Activated B cell treated with CpG ODN at 0.5 μM for 24 hours (primary cell): ENCODE measurements at places on chromosomes 16 and 17. TPM values are rescaled to one million over a fixed set of nuclear protein-coding genes. Genes with fewer than 3 reads are reported as not detected.
A peak's percentile ranks its signal among the peaks of the same experiment; 100 is the strongest.

CCL8 gene
- not detected in 2 replicates for total RNA-seq

TBX6 gene
- 2.3 TPM in 2 replicates for total RNA-seq

SOST gene
- not detected in 2 replicates for total RNA-seq

BLMH gene
- 38.0 and 40.3 TPM in 2 replicates for total RNA-seq

MYH2 gene
- not detected in 2 replicates for total RNA-seq

KRT25 gene
- not detected in 2 replicates for total RNA-seq

KIFC3 gene
- 0.27 and 0.29 TPM in 2 replicates for total RNA-seq

GRCh38 chr17:39174920-39175694, 9.1 kb upstream of the ARL5C start:
- H3K4me1 ChIP-seq, result peaks cover 5% of the 10 kb centered on the region
- no peak overlapping the region for H3K27ac ChIP-seq
- peak overlapping the region; percentile 60 for H3K4me3 ChIP-seq
- peak; percentile 55 for DNase-seq

DNA sequence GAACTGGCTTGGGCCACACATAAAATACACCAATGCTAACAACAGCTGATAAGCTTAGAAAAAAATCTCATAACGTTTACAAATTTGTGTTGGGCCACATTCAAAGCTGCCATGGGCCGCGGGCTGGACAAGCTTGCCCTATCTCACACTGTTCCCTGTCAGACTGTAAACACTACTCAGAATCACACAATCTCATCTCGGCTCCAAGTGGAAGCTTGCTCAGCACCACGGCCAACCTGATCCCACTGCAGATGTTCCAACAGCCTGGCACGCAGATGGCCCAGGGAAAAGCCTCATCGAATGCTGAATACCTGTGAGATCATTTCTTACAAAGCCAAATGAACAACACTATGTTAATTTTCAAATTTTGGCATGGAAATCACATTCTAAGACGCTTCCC, 125.8 kb downstream of the ANKRD11 start:
- H3K4me3 ChIP-seq, result no peak overlapping the region
- peaks cover 23% of the 10 kb centered on the region for H3K36me3 ChIP-seq
- no peak for DNase-seq
- no peaks in the 10 kb centered on the region for H3K27me3 ChIP-seq

DNA sequence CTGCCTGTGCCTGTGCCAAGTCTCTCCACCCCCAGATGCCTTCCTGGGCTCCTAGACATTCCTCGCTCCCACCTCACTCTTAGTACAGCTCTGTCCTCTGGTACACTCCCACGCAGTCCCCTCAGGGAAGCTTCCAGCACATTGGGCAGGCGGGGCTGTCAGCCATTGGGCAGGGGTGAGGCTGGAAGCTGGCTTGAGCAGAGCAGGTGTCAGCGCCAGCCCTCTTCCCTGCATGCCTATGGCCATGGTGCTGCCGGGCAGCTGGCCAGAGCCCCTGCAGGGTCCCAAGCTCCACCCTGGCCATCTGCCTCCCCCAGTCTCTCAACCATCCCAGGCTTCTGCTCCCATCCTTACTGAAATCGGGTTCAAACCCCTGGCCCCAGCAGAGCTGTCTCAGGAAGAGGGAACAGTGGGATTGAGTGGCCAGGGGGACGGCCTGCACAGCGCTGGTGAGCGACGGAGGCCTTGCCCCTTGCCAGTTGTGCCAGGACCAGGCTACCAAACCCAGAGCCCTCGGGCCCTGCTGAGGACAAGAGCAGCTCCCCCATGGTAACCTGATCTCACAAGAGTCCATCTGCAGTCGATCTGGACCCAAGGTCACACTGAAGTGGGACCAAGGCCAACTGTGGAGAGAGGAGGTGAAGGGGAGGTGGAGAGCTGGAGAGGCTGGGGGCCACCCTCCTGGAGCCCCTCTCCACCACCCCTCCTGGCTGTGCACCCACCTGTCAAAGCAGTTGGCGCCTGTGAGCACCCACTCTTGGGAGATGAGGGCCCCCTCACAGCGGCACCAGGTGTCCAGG, 2.4 kb upstream of the B9D1 start:
- no peaks in the 10 kb centered on the region for H3K36me3 ChIP-seq
- H3K27ac ChIP-seq, result no peak overlapping the region
- no peak overlapping the region for H3K4me3 ChIP-seq
- H3K27me3 ChIP-seq, result no peaks in the 10 kb centered on the region
- DNase-seq, result no peak

DNA sequence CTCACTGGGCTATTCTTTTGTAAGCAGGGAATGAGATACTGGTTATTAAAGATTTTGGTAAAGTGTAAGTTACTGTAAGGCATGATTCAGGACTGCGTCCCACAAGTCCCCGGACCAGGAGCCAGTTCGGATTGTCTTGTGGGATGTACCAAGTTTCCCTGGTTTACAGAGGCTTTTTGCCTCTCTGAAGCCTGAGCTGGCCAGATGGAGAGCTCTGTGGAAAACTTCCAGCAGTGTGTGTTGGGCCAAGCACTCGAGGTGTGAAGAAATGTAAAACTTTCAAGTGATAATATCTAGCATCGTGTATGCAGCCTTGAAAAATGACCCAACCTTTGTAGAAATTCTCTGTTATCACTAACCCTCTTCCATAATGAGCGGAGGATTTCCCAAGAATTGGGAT, 2.4 kb downstream of the EPN2 start:
- peaks cover 8% of the 10 kb centered on the region for H3K4me1 ChIP-seq
- no peak overlapping the region for H3K27ac ChIP-seq
- H3K27me3 ChIP-seq, result no peaks in the 10 kb centered on the region
- no peak overlapping the region for H3K4me3 ChIP-seq

GRCh38 chr17:60671482-60671881, 6.2 kb upstream of the BCAS3 start:
- no peaks in the 10 kb centered on the region for H3K27me3 ChIP-seq
- no peak overlapping the region for H3K4me3 ChIP-seq
- no peak overlapping the region for H3K27ac ChIP-seq
- H3K36me3 ChIP-seq, result no peaks in the 10 kb centered on the region
- DNase-seq, result no peak
- no peaks in the 10 kb centered on the region for H3K4me1 ChIP-seq

DNA sequence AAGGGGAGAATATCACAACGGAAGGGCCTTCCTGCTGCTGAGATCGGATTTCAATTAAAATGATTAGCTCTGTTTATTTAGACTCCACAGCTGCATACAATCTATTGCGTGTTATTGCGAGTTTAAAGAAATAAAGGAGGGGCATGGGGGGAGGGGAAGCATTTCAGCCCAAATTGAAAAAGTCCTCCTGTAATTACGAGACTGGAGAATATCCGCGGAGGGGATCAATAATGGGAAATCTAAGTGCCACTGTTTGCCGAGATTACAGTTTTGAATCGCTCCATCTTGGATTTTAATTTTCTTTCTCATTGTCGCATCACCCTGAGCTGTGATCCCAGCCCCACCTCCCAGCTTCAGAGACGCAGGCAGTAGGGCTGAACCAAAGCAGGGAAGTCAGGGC, 15.7 kb upstream of the RPL38 start:
- H3K27me3 ChIP-seq, result peaks cover 19% of the 10 kb centered on the region
- H3K4me3 ChIP-seq, result no peak overlapping the region
- H3K27ac ChIP-seq, result no peak overlapping the region
- H3K4me1 ChIP-seq, result no peaks in the 10 kb centered on the region
- H3K36me3 ChIP-seq, result no peaks in the 10 kb centered on the region

- H3K36me3 ChIP-seq, result no peaks in the 10 kb centered on the region
- H3K27ac ChIP-seq, result no peak overlapping the region
- H3K4me1 ChIP-seq, result no peaks in the 10 kb centered on the region
Measured at GRCh38 chr16:56345406-56346050, 79.8 kb downstream of the AMFR start.

DNA sequence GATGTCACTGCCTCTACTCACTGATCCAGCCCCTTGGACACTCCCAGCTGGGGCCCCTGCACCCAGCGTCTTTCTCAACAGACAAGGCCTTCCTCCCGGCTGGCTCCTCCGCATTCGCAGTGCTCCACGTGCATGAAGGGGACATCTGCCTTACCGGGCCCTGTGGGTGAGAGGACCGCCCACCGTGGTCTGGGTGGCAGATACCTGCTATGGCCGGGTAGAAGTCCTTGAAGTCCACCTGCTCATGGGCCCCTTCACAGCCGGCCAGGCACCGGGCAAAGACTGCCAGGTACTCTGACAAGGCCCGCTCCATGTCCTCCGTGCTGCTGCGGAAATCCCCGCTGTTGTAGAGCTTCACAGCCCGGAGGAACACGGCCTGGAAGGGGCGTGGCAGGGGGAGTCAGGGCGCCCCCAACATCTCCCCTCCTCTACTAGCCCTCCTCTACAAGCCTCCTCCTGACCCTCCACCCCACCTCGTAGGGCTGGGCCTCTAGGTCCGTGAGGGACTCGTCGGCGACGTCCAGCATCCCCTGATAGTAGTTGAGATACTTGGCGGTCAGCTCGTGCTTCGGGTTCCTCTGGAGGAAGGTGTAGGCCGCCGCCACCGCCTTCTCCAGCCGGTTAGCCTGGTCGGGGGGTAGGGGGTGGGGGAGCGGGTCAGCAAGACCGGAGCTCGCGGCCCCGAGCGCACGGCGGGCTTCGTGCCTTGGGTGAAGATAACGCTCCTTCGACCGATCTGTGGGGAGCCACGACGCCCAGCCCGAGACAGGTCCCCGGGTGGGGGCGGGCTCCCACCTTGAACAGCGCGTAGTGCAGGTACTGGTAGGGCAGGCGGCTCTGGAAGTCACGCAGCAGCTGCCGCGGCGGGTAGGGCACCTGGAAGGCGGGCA, 845 bp downstream of the P3H4 start:
- H3K27ac ChIP-seq, result no peak overlapping the region
- H3K36me3 ChIP-seq, result no peaks in the 10 kb centered on the region
- peaks cover 9% of the 10 kb centered on the region for H3K27me3 ChIP-seq
- H3K4me3 ChIP-seq, result peak overlapping the region; percentile 87

DNA sequence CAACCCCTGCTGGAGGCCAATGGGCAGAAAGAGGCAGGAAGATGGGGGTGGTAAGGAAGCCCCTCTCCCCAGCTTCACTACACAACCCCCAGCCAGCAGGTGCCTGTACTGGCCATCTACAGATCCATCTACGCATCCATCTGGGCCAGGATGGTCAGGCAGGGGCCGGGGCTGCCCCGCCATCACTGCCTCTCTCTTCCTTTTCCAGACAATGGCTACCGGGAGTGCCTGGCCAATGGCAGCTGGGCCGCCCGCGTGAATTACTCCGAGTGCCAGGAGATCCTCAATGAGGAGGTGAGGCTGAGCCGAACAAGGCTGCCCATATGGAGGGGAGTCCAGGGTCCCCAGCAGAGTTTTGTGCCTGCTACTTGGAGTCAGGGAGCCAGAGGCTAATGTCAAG, 23.5 kb upstream of the SPPL2C start:
- H3K4me1 ChIP-seq, result no peaks in the 10 kb centered on the region
- no peak for DNase-seq

GRCh38 chr16:1631931-1632637, 19.9 kb downstream of the CRAMP1 start:
- H3K36me3 ChIP-seq, result peaks cover 69% of the 10 kb centered on the region
- no peak for DNase-seq
- H3K27me3 ChIP-seq, result no peaks in the 10 kb centered on the region
- H3K27ac ChIP-seq, result no peak overlapping the region
- no peak overlapping the region for H3K4me3 ChIP-seq
